ENCODE measurements at places on chromosomes 13 and 19. TPM values are rescaled to one million over a fixed set of nuclear protein-coding genes. Genes with fewer than 3 reads are reported as not detected.

The ZNF264 gene
- 26.6 TPM for total RNA-seq

The CGB2 gene
- total RNA-seq, result not detected

DNA sequence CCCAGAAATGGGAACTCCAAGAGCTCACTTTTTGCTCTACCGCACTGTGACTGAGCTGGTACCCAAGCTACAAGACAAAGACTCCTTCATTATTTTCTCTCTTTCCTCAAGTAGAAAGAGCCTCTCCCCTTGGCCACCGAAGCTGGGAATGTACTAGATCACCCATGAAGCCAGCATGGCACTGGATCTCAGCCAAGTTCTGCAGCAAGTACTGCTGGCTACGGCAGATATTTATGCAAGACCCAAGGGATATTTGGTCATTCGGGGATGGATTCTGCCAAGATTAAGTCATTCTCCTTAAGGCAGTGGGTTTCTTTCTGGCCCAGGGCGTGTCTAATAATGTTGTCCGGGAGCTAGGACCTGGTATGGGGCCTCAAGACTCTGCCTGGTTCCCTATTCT, 633.5 kb downstream of the SLITRK1 start:
- no peak for DNase-seq

- no peak for DNase-seq
Observed at GRCh38 chr13:24192811-24193162, 32.3 kb downstream of the SPATA13 start.

DNA sequence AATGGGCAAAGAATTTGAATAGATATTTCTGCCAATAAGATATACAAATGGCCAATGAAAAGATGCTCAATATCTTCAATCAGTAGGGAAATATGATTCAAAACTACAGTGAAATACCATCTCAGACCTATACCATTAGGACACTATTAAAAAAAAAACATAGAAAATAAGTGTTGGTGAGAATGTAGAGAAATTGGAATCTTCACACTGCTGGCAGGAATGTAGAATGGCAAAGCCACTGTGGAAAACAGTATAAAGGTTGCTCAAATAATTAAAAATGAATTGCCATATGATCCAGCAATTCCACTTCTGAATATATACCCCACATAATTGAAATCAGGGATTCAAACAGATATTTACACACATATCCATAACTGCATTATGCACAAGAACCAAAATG, 88.1 kb upstream of the STARD13 start:
- DNase-seq, result no peak

GRCh38 chr19:30552593-30552992, 180.4 kb downstream of the ZNF536 start:
- no peak for DNase-seq

GRCh38 chr19:15555759-15556633, 47.7 kb downstream of the CYP4F22 start:
- DNase-seq, result peak; percentile 76

GRCh38 chr19:19588546-19588945, 29.9 kb downstream of the PBX4 start:
- no peak for DNase-seq

DNA sequence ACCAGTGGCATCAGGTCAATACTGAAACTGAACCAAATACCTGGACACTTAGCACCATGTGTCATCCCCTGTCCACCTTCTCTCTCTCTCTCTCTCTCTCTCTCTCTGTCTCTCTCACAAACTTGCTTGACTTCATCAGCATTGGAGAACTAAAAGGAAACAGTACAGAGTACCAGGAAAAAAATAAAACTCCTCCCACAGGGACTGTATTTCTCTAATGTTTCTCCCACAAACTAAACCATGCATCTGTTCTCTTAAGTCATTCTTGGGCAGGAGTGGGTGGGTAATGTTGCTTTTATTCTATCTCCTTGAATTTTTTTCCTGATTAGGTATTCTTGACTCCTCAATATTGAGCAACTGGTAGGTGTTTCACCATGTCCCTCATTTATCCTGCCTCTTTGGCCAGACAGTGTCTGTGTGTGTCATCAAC, 112.9 kb upstream of the CACNA1A start:
- DNase-seq, result no peak

DNA sequence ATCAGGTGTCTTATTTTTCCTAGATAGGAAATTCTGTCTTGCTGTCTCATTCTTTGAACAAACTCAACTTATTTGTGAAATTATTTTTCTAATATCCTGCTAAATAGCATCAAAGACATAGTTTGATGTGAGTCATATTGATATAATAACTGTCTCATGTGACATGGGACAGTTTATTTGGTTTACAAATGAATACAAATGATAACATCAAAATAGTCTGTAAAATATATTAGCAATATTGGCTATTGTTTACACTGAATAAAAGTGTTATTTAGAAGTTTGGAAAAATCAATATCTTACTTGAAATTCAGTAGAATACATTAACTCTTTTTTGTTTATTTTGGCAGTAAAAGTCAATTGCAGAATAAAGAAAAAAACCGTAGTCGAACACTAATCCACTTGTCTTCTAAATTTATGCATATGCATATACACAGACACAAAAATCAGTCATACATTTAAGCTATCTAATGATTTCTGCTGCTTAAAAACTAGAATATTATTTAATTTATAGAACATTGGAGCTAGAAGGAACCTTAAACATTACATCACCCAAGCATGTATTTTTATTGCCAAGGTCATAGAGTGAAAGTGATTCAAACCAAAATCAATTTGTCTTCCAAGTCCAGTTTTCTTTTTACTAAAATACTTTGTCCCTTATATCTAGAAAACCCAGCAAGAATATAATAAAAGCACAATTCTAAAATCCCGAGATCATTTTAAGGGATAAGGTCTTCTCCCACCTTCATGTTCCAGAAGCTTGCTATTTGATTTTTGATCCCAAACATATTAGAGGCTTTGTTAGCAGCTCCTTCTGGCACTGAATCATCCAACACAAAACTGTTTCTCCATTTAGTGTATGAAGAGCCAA, 776.5 kb upstream of the SLITRK1 start:
- no peak for DNase-seq

DNA sequence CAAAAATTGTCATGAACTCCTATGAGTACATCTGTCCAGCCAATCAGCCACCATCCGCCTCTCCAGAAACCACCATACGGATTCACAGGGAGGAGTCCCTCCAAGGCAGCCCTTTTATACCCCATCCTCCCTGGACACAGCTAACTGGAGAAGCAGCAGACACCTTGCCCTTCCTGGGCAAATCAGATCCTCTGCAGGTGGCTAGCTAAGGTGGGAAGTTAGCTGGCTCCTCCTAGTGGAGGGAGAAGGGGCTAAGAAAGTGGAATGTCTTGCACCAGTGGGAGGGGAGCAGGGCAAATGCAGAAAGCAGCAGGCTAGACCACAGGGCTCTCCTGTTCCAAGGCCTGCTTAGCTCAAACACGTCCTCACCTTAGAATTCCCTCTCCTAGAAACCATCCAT, 46.2 kb upstream of the UQCRFS1 start:
- DNase-seq, result peak; percentile 42

All from HT-29 (cell line).